Mammary epithelial cell (primary cell): ENCODE measurements at places on chromosomes 16 and 17. TPM values are rescaled to one million over a fixed set of nuclear protein-coding genes. Genes with fewer than 3 reads are reported as not detected.
A peak's percentile ranks its signal among the peaks of the same experiment; 100 is the strongest.

- no peak for DNase-seq
Observed at GRCh38 chr16:56530872-56531271, 11.0 kb upstream of the BBS2 start.

The PGS1 gene
- 19.8 TPM for polyA plus RNA-seq

GRCh38 chr16:11638140-11638539, 30.1 kb upstream of the SNN start:
- no peak for DNase-seq

DNA sequence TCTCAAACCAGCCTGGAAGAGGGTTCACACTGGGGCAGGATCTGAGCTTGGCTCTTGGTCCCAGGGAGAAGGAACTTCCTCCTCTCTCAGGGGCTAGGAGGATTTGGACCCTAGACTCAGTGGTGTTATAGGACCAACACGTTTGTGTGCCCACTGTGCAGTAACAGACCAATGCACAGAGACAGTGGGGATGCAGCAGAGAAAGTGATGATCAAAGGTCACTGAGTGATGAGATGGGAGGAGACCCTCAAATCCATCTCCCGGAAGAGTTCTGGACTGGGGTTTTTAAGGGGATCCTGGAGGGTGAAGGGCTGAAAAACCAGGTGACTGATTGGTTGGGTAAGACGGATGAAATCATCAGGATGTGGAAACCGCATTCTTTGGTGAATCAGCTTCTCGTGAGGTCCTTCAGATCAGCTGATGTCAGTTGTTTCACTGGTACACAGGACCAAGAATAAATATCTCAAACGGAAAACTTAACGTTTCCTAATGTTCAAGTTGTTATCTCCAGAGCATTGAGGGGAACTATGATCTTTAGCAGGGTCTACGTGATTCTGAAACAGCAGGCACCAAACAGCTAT, 3.3 kb upstream of the VAC14 start:
- peak; percentile 91 for DNase-seq

The RNF222 gene
- polyA plus RNA-seq: 0.07 TPM

DNA sequence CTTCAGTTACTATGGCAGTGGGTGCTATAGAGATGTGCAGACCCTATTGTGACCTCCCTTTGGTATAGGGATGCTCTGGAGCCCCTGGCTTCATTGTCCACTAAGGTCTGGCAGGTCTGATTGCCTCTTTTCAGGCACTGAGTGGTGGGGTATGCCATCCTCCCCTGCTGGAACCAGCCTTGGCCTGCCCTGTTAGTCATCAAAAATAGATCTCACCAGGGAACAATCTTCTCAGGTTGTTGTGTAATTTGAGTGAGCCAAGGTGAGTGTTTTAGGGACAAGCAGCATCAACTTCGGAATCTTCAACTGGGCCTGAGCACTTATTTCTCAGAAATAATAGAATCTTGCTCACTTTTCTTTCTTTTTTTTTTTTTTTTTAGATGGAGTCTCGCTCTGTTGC, 19.6 kb downstream of the HMOX2 start:
- DNase-seq: peak; percentile 87

The HIGD1B gene
- not detected for polyA plus RNA-seq

The PFAS gene
- 12.3 TPM for polyA plus RNA-seq

The KCNJ12 gene
- 0.11 TPM for polyA plus RNA-seq

GRCh38 chr16:86505185-86505898, 5.0 kb upstream of the FOXF1 start:
- DNase-seq: no peak

DNA sequence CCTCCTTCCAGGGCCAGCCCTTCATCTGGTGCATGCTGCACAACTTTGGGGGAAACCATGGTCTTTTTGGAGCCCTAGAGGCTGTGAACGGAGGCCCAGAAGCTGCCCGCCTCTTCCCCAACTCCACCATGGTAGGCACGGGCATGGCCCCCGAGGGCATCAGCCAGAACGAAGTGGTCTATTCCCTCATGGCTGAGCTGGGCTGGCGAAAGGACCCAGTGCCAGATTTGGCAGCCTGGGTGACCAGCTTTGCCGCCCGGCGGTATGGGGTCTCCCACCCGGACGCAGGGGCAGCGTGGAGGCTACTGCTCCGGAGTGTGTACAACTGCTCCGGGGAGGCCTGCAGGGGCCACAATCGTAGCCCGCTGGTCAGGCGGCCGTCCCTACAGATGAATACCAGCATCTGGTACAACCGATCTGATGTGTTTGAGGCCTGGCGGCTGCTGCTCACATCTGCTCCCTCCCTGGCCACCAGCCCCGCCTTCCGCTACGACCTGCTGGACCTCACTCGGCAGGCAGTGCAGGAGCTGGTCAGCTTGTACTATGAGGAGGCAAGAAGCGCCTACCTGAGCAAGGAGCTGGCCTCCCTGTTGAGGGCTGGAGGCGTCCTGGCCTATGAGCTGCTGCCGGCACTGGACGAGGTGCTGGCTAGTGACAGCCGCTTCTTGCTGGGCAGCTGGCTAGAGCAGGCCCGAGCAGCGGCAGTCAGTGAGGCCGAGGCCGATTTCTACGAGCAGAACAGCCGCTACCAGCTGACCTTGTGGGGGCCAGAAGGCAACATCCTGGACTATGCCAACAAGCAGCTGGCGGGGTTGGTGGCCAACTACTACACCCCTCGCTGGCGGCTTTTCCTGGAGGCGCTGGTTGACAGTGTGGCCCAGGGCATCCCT, 7.4 kb downstream of the NAGLU start:
- DNase-seq: no peak

DNA sequence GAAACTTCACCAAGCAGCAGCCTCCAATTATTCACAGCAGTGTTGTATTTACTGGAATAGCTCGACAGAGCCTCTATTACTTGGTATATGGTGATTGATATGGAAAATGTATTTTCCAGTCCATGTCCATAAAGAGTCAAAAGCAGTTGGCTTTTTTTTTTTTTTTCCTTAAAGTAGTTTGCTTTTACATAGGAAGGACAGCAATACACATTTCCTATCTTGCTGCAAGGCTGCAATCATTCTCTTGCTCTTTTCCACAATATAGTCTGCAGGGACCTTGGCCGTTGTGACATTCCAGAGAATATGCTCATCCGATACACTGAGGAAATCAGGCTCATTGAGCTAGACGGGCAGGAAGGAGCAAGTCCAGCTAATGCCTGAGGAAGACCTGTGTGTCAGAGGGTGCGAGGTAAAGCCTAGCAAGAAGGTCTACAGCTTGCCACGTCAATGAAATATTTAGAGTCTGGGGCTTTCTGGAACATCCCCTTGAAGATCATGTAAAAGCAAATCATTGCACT, 131.1 kb downstream of the ENGASE start:
- no peak for DNase-seq

GRCh38 chr17:77995146-77995852, 36.8 kb downstream of the TNRC6C start:
- DNase-seq: no peak

The CWC25 gene
- 11.8 TPM for polyA plus RNA-seq

The DPH1 gene
- 27.4 TPM for polyA plus RNA-seq

The ADAM11 gene
- polyA plus RNA-seq: 0.03 TPM

The CLCN7 gene
- polyA plus RNA-seq: 26.6 TPM

The TAT gene
- polyA plus RNA-seq: not detected

The DHRS7C gene
- not detected for polyA plus RNA-seq

DNA sequence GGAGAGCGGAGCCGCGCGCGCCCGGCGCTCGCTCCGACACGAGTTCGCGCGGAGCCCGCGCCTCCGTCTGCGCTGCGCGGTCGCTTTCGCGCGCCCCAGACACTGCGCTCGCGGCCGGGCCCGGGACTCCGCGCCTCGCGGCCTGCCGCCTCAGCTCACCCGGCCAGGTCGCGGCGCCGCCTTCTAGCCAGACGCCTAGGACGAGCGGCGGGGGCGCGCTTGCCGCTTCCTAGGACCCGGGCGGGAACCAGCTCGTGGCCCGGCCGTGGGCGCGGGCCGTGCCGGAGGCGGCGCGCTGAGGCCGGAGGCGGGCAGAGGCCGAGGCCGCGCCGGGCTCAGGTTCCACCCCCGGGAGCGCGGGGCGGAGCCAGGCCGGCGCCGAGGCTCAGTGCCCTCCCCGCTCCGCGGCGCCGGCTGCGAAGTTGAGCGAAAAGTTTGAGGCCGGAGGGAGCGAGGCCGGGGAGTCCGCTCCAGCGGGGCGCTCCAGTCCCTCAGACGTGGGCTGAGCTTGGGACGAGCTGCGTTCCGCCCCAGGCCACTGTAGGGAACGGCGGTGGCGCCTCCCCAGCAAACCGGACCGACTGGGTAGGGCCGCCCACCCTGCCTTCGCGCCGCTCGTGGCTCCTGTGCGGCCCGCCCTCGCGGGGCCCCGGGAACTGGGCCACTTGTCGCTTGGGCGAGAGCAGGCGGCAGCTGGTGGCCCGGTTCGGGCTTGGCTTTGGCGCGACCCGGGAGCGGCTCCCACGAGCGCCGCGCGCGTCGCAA, at the start of gene SPHK1:
Gene SPHK1, plus strand, starts transcription at position 388 of the 765 bp plus-strand sequence. CDS start 1,036 bp downstream, outside the sequence.
- DNase-seq: peak; percentile 88

DNA sequence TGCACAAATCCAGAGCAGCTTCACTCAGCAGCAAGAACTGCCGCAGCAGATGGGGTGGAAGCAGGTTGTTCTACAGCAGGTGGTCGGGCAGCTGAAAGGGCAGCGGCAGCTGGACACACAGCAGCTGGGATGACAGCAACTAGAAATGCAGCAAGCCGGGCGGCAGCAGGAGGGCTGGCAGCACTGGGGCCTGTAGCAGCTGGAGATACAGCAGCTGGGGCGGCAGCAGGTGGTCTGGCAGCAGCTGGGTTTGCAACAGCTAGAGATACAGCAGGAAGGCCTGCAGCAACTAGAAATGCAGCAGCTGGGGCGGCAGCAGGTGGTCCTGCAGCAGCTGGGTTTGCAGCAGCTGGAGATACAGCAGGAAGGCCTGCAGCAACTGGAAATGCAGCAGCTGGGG, 460 bp downstream of the KRTAP4-3 start:
- DNase-seq: no peak

GRCh38 chr16:30615358-30616091, 5.3 kb upstream of the ZNF689 start:
- no peak for DNase-seq

DNA sequence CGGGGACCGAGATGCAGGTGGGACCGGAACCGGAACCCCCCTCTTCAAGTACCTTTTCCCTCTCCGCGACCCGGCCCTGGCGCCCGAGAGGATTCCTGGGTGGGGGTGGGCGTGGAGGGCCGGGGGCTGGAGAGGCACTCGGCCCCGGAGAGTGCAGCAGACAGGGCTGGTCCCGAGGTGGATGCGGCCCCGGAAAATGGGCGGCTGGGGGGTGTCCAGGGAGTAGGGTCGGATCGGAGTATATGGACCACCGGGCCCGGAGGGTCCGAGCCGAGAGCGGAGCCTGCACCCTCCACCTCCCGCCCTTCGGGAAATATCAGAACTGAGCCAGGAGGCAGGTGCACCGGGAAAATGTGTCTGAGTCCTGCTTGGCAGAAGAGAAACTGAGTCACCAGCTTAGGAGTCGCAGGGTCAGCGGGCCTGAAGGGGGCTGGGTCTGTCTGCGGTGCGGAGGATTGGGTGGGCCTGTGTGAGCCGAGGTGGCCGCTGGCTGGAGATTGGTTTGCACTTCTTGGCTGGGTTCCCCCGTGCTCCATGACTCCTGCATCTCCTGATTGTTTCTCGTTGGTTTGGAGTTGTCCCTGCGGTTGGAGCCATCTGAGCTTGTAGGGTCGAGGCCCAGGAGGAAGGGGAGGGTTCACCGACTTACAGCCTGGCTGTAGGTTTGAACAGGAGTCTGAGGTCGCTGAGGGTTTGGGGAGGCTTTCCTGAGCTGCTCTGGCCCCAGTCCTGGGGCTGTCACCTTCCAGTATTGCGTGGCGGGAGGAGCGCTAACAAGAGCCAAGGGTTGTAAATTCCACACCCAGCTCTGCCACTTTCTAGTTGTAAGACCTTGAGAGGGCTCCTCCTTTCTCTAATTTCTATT, 518 bp downstream of the SH2B1 start:
- peak; percentile 29 for DNase-seq

GRCh38 chr17:17179371-17179827, 26.7 kb downstream of the PLD6 start:
- DNase-seq: peak; percentile 30
